ENCODE measurements at places on chromosomes 2 and 18.

DNA sequence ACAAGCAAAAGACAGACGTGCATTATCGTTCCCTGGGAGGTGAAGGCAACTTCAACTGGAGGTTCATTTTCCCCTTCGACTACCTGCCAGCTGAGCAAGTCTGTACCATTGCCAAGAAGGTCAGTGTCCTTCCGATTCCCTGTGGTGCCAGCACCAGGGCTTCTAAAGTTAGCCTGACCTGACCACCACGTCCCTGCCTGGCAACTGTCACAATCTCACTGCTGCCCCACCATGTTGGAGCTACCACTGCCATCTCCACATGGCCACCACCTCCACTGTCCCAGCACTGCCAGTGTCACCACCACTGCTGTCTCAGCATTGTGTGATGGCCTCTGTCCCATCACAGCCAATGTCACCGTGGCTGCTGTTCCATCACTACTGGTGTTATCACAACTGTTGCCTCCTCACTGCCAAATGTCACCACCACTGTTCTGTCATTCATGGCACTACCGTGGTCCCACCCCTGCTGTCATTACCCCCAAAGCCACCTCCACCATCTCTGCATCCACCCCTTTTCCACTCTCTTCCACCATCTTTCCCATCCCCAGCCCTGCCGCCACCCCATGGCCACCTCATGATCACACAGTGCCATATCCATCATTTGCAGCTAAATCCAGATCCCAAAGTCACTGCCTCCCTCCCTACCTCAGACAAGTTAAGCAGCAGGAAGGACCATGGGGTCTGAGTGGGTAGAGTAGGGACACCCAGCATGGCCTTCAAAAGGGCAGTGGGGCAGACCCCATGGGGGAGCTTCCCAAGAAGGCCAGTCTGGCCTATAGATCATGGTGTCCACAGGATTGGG lies 216.5 kb downstream of the DYSF start:
- DNase-seq: no peak

- DNase-seq: no peak
Measured at GRCh38 chr2:144359684-144360083, 160.2 kb downstream of the ZEB2 start.

GRCh38 chr2:230658577-230658876 lies 54.1 kb upstream of the CAB39 start:
- DNase-seq: no peak

- DNase-seq: no peak
Measured at GRCh38 chr2:121640380-121641316, 8.6 kb downstream of the CLASP1 start.

DNA sequence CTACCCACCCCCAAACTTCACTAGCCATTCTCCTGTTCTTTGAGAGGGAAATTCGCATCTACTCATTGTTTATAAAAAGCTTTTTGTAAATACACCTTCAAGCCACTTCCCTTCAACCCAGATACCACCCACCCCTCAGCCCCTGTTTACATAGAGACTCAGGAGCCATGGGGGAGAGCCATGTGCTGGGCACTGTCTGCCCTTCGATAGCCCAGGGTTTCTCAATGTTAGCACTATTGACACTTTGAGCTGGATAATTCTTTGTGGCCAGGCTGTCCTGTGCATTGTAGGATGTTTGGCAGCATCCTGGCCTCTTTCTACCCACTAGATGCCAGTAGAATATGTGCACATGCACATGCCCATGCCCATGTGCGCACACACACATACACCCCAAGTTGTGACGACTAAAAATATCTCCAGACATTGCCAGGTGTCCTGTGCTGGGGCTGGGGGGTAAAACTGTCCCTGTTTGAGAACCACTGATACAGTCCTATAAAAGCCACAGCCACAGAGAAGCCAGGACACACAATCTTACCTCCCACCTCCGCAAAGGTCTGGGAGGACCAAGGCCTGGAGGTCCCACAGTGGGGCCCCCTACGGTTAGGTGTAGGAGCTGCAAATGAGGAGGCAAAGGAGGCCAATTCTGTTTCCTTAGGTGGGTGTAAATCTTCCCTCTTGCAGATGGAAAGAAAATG lies 44.5 kb upstream of the ASPRV1 start:
- DNase-seq: no peak

DNA sequence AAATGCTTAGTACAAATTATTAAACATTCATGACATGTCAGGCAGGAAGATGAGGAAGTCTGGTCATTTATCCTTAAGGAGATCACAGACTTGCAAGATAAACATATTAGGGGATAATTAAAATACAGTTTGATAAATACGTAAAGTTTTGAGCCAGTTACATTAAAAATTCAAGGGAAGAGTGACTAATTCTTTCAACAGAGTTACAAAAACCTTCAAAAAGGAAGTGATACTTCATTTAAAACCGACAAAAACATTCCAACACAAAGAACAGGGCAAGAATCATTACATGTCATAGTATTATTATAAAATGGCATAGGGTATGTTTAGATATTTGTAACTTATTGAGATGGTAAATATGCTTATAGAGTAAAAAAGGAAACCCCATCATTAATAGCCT lies 636.0 kb downstream of the NR4A2 start:
- no peak for DNase-seq

DNA sequence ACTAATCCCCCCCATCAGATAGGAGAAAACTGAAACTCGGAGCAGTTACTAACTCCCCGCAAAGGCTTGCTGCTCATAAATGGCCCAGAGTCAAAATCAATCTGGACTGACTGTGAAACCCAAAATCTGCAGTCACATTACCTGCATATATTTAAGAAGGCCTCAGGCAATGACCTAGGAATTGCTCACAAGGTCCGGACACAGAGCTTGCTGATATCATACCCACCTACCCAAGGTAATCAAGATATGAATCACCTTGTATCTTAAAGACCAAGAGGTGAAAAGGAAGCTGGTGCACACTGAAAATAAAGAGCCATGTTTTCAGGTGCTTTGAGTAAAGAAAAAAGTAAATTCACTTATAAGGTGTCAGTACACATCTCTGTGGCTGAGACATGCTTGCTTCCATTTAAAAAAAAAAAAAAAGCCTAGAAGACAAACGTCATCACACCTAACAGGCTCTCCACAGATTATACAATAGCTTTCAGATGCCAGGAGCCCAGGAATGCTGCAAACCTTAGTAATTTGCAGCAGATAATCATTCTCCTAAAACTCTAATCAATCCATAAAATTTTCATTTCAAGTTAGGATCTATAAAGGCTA lies 195.4 kb downstream of the ZEB2 start:
- no peak for DNase-seq

GRCh38 chr2:644871-645270 lies 32.3 kb downstream of the TMEM18 start:
- no peak for DNase-seq

DNA sequence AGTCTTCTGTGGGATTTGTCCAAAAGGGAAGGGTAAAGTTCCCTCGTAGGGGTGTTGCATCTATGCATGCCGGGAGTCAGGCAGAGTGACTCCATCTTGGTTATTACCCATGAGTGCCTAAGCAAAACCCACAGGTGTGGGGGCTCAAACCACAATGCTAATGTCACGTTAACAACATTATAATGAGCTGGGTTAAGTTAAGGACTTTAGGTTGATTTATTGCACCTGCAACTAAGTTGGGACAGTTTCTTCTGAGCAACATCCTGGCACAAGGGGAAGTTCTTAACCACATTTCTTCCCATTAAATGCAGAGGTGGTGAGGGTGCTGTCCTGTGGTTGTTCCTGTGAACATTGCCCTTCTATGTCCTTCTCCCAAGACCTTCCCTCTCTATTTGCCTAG lies 1596.8 kb upstream of the SLC39A10 start:
- no peak for DNase-seq

DNA sequence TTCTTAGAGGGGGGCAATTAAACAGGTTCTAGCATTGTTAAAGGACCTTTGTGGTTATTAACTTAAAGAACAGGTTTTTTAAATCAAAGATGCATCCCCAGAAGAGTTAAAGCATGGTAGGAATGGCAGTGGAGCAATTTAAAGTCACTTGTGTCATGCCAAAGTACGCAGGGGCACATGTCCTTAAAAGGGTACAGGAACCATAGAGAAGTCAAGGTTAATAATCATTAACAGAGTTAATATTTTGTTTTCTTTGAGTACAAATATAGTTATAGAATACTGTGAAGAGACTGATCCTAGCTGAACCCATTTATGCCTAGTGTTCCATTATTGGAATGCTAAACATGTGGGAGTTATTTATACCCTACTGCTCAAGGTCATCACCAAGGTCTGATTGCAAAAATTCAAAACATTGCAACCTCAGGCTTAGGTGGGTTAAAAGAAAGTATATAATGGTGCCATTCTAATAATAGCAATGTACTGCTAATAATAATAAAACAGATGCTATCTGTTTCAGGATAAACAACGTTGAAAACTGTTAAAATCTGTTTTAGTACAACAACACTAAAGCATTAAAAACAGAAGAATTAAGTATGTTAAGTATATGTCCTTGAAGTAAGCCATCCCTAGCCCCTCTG lies 216.0 kb downstream of the MYO3B start:
- no peak for DNase-seq

GRCh38 chr2:166092889-166093288 lies 34.9 kb downstream of the SCN1A start:
- DNase-seq: no peak

GRCh38 chr18:23827681-23828080 lies 138.4 kb downstream of the LAMA3 start:
- DNase-seq: no peak
